DMS79 treated with DMSO at 0.1 percent for 48 hours (cell line): ENCODE measurements at places on chromosomes 1 and 21.

DNA sequence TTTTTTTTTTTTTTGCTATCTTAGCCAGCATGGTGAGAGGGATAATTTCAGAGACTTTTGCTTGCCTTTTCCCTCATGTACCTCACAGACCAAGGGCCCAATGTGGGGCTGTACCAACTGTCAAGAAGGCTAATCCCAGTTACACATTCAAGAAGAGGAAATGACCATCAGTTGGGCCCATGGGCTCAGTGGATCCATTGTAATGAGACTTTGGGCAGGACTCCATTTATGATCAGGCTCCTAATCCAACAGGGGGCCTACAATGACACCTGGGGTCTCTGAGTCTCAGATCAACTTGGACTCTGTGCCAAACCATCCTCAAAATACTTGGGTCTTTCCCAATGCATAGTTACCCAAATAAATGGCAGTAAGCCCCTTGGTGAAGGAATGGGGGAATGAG, 450.4 kb upstream of the VAMP3 start:
- DNase-seq, result no peak

- DNase-seq, result no peak
Measured at GRCh38 chr1:10401281-10401680, 2.4 kb downstream of the PGD start.

DNA sequence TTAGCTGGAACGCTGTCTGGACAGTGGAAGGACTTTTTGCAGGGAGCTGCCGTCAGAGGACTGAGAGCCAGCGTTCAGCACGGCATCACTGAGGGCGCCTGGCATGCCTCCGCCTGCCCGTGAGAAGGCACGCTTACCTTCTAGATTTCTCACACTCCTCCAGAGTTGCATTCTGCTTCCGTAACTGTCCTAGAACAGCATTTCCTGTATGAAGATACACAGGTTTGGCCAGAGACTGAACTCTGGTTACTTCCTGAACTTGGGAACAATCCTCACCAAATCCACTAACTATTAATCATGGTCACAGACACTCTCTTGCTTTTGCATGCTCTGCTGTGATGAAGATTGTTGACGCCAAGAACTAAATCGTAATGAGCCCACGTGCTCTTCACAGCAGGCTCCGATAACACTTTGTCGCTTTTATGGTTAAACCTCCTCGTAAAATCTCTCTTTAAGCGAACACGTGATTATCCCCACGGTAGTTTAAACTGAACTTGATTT, 93.5 kb downstream of the KIF26B start:
- DNase-seq, result no peak

GRCh38 chr1:21952786-21953520, 15.8 kb upstream of the HSPG2 start:
- no peak for DNase-seq

DNA sequence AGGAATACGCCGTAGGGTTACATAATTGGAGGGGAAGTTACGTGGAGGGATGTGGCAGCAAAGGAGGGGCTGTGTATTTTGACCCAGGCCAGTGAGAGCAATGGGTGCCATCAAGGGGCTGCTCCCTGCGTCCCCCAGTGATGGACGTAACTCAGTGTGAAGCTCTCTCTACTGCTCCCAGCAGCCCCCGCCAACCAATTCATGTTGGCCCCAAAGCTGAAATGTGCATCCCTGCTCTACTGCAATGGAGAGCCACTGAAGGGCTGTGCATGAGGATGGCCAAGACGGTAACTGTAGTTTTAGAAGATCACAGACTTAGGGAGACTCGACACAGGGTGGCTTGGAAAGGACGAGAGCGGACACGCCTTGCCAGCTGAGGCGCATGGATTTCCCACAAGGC, 38.3 kb downstream of the PGBD5 start:
- no peak for DNase-seq

DNA sequence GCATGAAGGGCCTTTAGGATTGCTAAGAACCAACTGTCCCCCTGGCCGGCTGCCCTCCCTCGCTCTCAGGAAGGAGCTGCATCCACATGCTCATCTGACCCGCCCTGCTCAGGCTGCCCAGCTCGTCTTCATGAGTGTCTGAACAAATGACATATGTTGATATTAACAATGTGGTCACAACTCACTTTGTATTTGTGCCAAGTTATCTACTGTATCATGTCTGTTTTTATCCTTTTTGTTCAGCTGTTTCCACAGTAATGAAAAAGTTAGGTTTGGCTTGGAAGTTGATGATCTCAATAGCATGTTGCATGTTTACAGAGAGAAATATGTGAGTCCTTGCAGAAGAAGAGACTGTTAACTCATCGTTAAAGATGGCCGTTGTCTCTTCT, 75.1 kb downstream of the PHTF1 start:
- DNase-seq, result no peak

GRCh38 chr1:33010932-33011731, 25.6 kb downstream of the AK2 start:
- DNase-seq, result no peak

DNA sequence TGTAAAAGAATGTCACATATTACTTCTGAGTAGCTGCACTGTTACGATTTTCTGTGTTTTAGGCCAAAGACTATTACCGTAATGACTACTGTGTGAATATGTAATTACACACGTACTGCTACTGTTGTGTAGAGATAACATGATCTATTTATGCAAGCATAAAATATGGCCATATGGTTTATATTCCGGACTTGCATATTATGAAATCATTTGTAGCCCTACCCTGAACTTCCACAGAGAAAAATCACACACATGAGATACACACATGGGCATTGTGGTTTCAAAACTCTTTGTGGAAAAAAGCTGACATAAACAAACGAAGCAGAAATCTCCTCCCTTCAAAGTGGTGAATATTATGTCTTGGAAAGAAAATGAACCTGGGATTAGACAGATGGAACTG, 373.0 kb upstream of the ADAMTS5 start:
- DNase-seq, result no peak

DNA sequence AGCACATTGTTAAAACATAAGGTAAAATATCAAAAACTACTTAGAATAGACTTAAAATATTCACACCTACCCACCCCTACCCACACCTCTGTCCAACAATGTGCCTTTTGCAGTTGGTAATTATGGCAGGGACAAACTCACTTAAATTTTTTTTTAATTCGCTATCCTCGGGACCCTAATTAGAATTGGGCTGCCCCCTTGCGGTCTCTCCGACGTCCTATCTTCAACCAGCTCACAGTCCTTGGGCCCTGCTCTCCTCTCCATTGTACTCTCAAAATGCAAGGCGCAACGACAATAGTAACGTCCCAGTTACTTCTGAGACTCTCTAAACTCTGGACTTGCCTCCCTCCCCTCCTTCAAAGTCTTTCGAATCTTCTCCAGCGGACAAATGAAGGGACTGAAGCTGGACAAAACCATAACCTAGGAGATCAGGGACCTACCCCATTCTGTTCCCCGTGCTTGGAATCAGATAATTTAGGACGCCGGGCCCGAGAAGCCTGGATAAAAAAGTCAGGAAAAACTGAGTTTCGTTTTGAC, 1.1 kb upstream of the CIART start:
- peak; percentile 81 for DNase-seq

DNA sequence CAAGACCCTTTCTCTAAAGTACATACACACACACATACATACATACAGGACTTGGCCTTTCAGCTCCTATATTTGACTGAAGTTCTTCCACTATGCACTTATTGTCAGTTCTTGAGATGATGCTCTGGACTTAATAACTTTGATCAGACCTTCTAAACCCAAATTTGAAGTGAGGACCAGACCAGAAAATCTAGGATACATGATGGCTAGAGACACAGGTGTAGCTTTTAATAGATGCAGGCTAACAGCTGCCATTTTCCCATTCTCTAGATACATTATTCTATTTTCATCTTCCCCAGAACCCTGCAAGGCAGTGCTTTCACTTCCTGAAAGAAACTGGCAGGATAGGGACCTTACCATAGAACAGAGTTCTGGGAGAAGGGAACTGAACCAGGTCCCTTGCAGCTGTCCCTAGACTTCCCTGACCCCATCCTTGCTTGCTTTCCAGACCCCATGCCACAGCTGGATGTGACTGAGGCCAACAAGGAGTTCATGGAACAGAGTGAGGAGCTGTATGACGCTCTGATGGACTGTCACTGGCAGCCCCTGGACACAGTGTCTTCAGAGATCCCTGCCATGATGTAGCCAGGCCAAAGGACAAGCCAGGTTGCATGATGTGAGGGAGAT, 14.9 kb upstream of the RAB42 start:
- DNase-seq, result no peak

- no peak for DNase-seq
Measured at GRCh38 chr1:2596530-2597333, 10.2 kb downstream of the PRXL2B start.

GRCh38 chr1:93768380-93768863, 86.8 kb upstream of the BCAR3 start:
- DNase-seq, result no peak
